Large intestine (tissue), 12 donors: ENCODE measurements at places on chromosomes 5 and 9. TPM values are rescaled to one million over a fixed set of nuclear protein-coding genes. Genes with fewer than 3 reads are reported as not detected.

GRCh38 chr9:21605489-21605931 is 123.4 kb upstream of the IFNE start:
- DNase-seq, result no peak

DNA sequence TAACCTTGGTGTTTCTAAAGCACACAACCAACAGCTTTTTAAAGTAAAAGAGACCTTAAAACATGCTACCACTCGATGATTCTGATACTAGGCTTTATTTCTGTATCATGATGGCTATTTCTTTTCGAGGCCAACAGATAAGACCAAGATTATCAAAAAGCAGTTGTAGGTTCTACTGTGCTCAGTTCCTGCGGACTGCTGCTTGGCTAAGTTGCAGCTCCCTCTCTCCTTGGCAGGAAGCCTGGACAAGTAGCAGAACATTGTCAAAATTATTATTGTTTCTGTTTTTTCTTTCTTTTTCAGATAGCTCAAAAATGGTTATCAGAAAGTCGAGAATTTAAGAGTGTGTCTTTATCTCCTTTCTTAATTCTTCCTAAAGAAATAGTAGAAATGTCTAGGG is 607.6 kb downstream of the PTPRD start:
- DNase-seq, result no peak

FYB1 gene
- 6.8 TPM for polyA plus RNA-seq

DNA sequence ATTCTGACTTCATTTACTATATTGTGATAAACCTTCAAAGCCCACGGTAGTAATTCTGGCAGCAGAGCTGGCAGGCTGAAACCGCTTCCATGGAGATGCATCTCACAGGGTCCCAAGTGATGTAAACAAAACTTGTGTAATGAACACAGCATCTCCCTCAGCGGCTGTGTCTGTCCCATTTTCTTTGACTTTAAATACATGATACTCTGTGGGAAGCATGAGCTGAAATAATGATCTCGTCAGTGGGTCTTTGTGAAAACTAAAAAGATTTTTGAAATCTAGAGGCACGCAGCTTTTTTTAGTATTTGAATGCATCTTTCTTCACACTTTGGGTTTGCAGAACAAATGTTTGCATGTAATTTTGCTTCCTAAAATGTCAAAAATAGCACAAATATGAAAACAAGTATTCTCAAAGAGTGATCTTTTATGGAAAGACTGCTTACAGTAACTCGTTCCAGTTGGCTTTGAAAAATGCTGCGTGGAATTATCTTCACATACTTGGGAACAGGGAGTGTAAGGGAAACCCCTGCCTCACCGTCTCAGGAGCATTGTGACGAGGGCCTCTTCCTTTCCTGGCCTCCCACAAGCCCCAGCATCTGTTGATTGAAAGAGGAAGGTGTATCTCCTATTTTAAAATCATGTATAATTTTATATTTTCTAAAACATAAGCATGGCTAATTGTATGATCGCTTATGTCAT is 18.1 kb upstream of the LPCAT1 start:
- no peak for DNase-seq

DNA sequence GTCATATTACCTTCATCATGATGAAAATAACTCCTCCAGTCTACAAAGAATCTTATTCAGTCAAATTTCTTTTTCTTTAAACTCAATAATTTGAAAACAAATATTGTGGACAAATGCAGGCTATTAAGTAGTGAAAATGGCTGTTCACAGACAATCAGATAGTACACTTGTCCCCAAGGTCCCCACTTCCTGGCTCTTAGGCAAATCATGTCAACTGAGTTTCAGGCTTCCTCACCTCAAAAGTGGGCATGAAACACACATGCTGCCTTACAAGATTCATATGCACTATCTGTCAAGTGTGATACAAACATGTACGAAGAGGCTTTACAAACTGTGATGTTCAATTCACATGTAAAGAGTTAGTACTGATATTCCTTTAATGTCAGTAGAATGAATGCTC is 385.2 kb upstream of the SEMA6A start:
- no peak for DNase-seq

AFAP1L1 gene
- 9.6 TPM for polyA plus RNA-seq

DNA sequence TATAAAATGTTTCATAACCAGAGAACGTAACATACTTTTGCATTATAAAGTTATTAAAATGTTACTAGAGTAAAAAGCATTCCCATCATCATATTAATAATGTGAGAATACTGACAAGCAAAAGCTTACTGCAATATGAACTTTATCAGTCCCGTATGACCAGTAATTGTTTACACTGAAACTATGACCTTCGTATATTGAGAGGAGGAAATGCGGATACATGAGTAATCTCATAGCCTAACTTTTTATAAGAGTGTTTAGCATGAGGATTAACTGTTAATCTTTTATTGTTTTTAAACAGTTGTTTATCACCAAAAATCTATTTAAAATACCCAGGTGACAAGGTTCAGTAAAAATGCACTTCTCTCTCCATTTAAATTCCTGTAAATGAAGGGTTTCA is 272.4 kb downstream of the SLF1 start:
- no peak for DNase-seq

NR5A1 gene
- 0.09 TPM for polyA plus RNA-seq

GRCh38 chr5:63960646-63961045 is 1.6 kb downstream of the HTR1A start:
- no peak for DNase-seq

- peak; percentile 59 for DNase-seq
Observed at GRCh38 chr5:160021831-160022446, 13.0 kb downstream of the TTC1 start.

DNA sequence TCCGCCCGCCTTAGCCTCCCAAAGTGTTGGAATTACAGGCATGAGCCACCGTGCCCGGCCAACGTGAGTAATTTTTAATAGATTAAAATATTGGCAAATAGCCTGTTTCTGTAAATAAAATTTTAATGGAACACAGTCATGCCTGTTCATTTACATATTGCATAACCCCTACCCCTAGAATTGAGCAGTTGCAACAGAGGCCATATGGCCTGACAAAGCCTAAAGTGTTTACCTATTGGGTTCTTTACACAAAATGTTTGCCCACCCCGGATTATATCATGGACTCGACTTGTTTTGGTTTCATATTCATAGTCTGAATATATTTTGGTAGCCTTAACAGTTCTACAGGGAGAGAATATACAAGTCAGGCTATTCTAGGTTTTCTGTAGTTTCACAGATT is 5.3 kb downstream of the NSA2 start:
- no peak for DNase-seq

DNA sequence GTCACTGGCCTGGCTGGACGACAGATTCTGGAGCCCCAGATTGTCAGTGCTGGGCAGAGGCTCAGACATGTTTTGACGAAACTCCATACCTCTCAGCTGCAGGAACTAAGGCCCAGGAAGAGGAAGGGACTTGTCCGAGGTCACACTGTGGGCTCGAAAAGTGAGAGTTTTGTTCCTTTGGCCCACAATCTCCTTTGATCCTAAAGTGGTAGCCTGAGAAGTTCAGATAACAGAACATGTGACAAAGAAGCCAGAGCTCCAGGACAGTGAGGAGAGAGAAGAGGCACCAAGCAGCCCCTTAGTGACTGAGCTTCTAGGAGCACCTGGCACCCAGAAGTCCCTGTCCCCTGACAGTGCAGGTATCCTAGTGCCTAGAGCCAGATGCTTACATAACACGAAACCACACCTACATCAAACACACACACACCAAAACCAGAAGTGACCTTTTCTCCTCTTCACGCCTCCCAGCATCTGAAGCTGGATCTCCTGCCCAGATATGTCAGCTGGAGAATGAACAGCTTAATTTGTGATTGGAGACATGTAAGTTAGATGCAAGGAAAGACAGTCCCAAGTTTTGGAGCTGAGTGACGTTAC is 88.9 kb downstream of the ADRB2 start:
- no peak for DNase-seq
